Activated T-cell treated with anti-CD3 and anti-CD28 coated beads for 24 hours (primary cell): ENCODE measurements at places on chromosomes 11 and 22.

DNA sequence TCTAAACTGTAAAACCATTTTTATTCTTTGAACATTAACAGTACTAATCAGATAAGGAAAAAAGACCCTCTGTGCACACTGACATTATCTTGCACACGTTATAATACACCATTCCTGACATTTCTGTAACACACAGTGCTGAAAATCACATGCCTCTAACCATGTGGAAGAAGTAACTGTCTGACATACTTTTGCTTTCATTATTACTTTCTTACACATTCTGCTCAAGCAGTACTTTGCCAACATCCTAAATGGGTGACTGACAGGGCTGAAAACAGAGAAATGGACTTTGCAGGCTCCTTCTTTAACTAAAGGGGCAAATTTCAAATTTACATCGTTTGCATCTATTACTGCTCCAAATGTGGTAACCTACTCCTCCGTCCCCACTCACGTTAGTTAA, 22.8 kb upstream of the TP53AIP1 start:
- no peak for DNase-seq

DNA sequence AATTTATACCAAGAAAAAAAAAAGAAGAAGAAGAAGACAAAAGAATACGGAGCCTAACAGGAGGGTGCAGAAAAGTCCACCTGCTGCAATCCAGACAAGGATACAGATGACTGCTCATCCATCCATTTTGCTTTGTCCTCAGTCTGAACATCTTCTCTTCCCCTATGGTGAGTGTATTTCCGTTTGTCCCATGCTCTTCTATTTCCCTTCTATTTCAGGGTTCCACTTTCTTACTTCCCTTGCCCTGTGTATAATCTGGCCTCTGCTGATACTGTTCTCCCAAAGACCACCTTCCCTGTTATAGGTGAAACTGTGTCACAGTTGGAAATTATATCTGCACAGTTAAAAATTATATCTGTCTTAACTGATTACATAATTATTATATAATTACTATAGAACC, 48.7 kb upstream of the USP47 start:
- DNase-seq = no peak

DNA sequence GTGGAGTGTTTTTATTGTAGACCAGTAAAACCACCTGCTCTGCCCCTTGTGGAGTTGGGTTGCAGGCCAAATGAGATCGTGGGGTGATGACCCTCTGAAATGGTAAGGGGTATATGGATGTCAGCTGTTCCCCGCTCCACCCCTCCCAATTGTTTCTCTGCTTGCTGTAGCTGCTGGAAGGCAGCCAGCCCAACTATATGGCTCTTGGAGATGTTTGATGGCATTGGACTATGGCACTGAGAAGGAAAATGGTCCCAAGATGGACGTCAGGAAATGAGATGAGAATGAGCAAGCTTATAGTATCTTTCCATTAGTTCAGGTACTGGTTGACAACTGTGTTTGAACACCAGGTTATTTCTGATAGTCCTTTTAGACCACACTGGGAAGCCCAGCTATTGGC, 94.8 kb upstream of the SORL1-AS1 start:
- no peak for DNase-seq

GRCh38 chr11:27352781-27353180, 10.2 kb downstream of the CCDC34 start:
- no peak for DNase-seq

DNA sequence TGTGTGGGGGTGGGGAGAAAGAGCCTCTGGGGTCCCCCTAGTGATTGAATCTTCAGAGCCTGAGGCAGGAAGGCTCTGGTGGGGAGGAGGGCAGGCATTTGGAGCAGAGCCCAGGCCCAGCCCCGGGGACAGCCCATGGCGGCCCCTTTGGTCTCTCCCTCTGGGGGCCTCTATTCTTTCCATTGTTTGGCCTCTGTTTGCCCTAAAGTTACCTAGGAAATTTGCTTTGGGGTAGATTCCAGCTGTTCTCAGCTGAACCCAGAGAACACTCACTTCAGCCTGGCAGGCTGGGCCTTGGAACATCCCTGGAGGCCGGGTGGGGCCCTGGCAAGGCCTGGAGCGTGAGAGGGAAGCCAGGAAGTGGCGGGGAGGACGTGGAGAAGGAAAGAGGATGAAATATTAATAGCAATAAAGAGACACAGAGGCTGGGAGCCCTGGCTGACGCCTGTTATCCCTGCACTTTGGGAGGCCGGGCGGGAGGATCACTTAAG, 22.9 kb upstream of the A4GALT start:
- no peak for DNase-seq

GRCh38 chr11:47573321-47573720, 5.4 kb downstream of the KBTBD4 start:
- DNase-seq = no peak

- DNase-seq = no peak
Measured at GRCh38 chr11:414318-414857, 411 bp downstream of the SIGIRR start.

DNA sequence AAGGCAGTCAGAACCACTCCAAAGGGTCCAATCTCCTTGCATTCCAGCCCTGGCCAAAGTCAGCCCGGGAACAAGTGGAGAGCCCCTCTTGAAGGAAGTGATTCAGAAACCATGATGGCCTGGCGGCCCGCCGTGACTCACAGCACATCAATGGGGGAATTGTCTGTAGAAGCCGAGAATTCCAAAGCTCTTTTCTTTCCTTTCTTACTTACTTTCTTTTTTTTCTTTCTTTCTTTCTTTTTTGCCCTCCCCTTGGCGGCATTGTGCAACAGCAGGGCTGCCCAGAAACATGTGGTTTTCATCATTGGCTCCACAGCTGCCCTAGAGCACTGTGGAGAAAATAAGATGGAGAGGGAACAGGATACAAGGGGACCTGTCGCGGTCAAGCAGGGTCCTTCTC, 140.2 kb upstream of the TIMP3 start:
- no peak for DNase-seq

- no peak for DNase-seq
Measured at GRCh38 chr11:56910046-56910773, 78.5 kb upstream of the OR5AK2 start.

DNA sequence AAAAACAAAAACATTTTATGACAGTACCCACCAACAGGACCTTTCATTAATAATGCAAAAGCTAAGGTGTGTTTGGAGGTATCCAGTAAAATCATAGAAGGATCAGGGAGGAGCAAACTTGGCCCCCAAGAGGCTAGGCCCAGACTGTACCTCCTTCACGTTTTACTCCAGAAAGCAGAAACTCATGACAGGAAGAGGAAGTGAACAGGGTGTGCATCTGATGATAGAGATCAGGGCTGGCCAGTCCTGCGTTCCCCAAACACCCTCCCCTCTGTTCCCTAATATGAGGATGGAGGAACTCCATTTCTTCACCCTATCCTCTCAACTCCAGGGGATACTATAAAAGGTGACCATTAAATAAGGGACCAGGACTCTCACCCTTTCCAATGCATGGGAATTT, 10.2 kb upstream of the MS4A12 start:
- no peak for DNase-seq

- no peak for DNase-seq
Measured at GRCh38 chr11:40281052-40281580, 1178.3 kb downstream of the LRRC4C start.
